SK-N-MC (cell line): ENCODE measurements at places on chromosomes 7 and 10.

- DNase-seq, result no peak
These were observed 5.4 kb downstream of the GPRIN2 start for GRCh38 chr10:46550795-46551700.

- DNase-seq, result no peak
These were observed 312.6 kb downstream of the PTPRN2 start for GRCh38 chr7:158274996-158275395.

DNA sequence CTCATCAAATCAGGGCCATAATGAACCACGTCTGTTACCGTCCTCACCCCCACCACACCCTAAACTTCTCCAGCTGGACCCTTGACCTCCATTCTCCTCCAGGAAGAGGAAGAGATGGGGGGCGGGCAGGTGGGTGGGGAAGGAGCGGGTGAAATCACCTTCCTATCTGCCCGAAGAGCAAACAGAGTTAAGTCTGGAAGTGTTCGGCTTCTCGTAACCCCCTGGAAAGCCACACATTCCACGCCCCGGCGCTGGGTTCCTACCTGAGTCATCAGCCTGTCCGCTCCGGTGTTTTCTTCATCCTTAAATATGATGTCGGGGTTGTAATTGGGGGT is 736 bp downstream of the SHH start:
- no peak for DNase-seq

- DNase-seq, result no peak
These were observed 78.1 kb downstream of the INHBA start for GRCh38 chr7:41624818-41625217.

DNA sequence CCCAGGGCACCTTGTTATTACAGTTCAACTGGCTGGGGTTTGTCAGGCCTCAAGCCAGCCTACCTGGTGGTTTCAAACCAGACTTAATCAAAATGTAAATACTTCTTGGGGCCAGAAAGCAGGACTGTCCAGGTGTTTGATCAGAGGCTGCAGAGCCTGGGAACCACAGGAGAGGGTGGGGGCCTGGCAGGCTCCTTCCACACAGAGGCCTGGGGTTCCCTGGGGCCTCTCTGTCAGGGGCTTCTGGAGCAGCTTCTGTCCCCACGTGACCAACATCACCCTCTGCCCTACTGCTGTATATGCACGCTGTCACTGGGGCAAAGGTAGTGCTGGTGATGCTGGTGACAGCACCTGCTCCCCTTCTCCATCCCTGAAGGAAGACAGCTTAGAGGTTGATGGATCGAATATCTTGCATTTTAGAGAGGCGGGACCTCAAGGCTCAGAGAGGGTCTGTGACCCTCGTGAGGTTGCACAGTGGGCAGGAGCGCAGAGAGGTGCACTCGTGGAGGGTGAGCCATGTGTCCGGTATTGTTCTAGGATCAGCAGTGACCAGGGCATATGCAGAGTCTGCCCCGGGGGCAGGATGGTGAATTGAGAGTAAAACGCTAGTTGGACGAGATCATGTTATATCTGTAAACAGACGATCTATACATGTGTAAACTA is 95.4 kb downstream of the GRK5 start:
- DNase-seq, result no peak
